EH (cell line): ENCODE measurements at places on chromosomes 12 and 14.

DNA sequence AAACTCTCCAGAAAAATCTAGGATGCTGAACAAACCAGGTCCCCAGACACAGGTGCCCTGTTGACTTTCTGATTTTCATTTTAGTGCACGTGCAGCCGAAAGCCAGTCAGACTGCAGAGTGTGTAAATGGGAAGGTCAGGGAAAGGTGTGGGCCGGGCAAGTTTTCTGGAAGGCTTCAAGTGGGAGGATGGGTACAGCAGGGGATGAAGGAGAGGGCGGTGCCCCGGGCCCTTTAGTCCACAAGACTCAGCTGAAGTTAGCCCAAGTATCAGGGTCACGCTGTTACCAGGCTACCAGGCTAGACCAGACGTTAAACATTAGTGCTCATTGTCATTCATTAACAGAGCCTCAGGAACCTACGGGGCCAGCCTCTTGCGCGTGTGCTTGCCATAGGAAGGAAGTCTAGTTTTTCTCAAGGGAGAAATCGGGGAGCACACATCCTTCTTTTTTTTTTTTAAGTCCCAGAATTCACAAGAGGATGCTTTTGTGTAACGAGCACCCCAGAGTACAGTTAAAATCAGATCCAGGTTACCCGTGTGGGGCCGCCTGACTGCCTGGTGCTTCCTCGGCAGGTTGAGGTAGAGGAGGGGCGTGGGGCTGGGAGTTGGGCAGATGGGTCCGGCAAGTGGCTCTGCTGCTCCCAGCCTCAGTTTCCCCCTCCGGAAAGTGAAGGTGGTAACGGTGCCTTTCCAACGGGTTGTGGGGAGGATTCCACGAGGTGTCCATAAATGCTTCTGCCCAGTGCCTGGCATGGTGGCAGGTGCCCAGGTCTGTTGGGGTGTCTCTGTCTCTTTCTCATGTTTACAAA, 19.1 kb downstream of the BCL7A start:
- no peak for DNase-seq

DNA sequence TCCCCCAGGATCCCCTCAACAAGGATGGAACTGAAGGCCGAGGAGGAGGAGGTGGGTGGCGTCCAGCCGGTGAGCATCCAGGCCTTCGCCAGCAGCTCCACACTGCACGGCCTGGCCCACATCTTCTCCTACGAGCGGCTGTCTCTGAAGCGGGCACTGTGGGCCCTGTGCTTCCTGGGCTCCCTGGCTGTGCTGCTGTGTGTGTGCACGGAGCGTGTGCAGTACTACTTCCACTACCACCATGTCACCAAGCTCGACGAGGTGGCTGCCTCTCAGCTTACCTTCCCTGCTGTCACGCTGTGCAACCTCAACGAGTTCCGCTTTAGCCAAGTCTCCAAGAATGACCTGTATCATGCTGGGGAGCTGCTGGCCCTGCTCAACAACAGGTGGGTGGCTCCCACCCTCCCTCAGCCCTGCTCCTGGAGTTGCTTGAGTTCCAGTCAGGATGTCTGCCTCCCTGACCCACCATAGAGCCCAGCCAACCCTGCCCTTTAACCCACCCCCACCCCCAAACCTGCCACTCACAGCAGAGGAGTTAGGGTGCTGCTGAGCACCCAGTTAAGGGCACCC, 1.4 kb downstream of the ASIC1 start:
- DNase-seq, result no peak

- DNase-seq, result no peak
These were observed 12.0 kb downstream of the GNG2 start for GRCh38 chr14:51872396-51872795.

GRCh38 chr14:69303086-69303485, 43.1 kb downstream of the GALNT16 start:
- no peak for DNase-seq

DNA sequence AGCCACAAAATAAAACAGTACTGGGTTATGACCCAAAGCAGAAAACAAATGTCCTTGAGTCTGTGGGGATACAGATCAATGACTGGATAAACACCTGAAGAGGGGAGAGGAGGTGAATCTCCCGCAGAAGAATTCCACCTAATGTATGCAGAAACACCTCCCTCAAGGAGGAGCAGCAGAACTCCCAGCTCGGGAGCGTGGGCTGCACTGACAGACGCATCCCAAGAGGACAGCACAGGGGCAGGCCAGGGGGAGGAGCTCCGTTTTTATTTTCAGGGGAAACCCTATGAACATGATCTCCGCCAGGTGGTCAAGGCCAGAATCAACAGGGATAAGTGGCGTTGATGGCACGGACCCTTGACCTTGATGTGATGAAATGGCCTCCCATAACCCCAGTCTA, 41.8 kb upstream of the PPP2R5C start:
- no peak for DNase-seq

DNA sequence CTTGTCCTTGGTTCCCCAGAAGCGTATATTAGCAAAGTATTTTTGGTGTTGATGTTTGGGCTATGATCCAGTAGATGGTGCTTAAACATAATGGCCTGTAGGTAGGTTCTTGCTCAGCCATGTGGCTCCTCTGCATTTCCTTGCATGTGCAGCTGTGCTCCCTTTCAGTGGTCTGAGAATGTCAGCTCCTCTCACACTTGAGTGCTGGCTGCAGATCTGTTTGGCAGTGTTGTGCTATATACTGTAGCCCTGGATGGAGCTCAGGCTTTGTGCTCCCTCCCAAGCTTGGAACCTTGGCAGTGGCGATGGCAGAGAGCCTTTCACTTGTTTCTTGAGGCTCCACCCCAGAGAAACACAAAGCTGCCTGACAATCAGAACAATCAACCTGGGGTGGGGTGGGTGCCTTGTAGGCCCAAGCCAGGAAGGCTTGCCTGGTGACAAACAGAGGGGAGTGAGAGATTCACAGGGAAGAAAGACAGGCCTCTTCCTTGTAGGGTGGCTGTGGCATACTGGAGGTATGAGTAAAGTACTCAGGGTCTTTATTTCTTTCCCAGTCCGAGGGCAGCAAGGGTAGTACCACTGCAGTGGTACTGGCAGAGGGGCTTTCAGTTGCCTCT, 255.3 kb downstream of the RAD51B start:
- no peak for DNase-seq

DNA sequence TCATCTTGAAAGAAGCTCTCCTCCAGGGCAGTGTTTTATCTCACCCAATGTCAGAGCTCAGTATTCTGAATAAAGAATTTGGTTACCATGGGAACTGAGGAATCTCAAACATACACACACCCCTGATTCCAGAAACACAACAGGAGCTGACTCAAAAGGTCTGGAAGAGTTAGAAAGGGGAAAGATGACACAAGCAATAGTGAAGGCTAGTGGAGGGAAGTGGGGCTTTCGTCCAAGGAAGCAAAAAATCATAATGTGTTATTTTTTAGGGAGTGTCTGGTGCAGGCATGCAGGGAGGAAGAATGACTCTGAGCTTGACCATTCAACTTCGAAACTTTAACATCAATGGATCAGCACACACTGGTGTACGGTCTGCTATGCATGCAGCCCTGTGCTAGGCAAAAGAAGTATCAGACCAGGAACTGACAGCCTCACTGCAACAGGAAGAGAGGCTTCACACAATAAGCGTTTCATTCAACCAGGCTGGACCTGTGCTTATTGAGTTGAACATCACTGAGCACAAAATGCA, 20.3 kb downstream of the HEBP1 start:
- DNase-seq, result peak; percentile 98

DNA sequence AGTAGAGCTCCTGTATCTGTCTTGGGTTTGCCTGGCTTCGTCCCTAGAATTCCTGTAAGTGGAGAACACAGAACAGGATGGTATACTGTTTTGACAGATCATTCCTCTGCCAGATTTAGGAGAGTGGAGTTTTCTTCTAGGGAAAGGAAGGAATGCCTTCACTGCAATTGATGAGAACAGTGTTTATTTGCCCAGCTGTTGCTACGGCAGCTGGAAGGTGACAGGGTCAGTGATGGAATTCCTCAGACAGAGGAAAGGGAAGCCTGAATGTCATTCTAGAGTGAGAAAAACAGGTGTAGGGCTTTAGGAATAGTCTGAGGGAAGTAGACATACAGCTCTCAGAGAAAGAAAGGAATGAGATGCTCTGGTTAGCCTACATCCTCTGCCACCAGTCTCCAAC, 11.7 kb downstream of the CSRNP2 start:
- no peak for DNase-seq

GRCh38 chr12:31317471-31318395, 8.2 kb downstream of the SINHCAF start:
- no peak for DNase-seq
